ENCODE measurements at places on chromosomes 6 and 20.

- no peak for DNase-seq
These were observed 833.2 kb downstream of the MAFB start for GRCh38 chr20:39855799-39856198.

DNA sequence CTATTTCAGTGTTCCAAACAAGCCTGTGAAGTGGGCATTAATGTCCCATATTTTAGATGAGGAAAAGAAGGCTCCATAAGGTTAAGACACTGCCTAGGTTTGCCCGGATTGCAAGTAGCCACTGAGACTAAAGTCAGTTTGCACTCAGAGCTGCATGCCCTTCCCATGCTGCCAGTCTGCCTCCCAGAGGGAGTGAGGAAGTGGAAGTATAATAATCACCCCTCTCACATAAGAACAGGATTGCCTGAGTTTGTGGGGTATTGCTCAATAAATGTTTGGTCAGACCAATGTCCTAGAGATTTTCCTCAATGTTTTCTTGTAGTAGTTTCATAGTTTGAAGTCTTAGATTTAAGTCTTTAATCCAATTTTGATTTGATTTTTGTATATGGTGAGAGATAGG is 43.9 kb upstream of the CLIC5 start:
- DNase-seq = no peak

DNA sequence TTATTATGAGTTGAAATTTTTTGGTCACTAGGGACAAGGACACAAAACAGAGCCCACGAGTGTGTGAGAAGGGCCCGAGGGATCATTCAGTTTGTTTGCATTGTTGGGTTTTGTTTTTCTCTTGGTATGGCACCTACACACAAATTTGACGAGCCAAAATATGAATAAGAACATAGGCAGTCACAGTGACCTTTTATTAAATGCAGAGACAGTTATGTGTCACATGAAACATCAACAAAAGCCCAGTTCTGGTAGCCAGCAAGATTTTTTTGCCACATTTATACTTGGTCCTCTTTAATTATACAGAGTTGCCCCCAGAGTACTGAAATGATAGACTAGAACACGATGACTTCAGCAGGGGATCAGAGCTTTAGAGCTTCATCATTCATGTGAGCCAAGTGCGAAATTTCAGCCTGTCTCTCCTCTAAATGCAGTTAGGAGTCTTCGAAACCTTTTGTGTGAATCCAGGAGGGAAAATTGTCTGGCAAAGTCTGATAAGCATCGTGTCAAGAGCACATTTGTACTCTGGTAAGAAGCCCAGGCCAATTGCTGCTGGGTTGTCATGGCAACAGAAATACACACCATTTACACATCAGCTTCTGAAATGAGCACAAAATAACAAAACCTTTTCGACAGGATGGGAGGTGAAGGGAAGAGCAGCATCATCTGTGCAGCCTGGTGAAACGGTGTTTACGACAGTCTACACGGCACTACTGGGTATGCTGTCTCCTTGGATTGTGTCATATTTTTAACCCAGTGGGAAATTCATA is 79.2 kb upstream of the RIPOR2 start:
- DNase-seq = peak; percentile 82

GRCh38 chr6:641225-641985 is 15.5 kb downstream of the HUS1B start:
- DNase-seq = no peak

DNA sequence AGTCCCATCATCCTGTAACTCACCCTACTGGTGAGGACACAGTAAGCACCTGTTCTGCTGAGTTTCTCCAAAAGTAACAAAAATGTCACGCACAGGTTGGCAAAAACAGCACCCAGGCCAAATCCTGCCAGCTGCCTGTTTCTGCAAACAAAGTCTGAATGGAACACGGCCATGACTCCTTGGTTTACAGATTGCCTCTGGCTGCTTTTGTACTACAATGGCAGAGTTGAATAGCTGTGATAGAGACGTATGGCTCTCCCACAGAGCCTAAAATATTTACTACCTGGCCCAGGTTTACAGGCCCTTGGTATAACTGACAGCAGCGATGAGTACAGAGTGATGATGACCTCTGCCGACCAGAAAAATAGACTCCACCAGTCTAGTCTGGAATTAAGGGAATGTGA is 52.6 kb downstream of the CNKSR3 start:
- DNase-seq = peak; percentile 95

- no peak for DNase-seq
These were observed 22.2 kb downstream of the RBCK1 start for GRCh38 chr20:430091-430999.

DNA sequence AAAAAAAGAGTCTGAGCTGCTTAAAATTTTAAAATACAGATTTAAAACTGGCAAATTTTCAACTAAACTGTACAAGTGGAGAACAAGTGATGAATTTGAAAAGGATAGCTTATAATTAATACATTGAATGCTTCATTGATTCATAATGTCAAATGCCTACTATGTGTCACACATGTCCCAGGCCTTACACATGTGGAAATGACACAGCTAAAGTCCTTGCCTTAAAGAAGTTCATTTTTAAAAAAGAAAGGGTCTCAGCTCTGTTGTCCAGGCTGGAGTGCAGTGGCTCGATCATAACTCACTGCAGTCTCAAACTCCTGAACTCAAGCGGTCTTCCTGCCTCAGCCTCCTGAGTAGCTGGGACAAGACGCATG is 5.0 kb downstream of the NCOA5 start:
- no peak for DNase-seq

- no peak for DNase-seq
These were observed 524.4 kb downstream of the KIF16B start for GRCh38 chr20:16048876-16049275.

DNA sequence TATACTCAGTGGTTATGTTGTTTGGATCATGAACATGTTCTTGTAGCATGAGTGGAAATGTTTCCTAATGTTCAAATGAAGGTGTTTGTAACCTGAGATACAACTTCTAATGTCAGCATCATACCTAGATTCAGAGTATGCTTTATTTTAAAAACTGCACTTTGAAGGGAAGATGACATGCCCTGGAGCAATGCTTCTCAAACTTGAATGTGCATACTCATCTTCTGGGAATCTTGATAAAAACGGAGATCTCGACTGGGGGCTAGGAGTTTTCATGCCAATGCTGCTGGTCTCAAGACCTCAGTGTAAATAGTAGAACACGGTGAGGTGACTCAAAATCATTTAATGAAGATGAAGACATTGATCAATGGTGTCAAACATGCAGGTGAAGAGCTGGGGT is 440.0 kb upstream of the NOX3 start:
- DNase-seq = no peak

DNA sequence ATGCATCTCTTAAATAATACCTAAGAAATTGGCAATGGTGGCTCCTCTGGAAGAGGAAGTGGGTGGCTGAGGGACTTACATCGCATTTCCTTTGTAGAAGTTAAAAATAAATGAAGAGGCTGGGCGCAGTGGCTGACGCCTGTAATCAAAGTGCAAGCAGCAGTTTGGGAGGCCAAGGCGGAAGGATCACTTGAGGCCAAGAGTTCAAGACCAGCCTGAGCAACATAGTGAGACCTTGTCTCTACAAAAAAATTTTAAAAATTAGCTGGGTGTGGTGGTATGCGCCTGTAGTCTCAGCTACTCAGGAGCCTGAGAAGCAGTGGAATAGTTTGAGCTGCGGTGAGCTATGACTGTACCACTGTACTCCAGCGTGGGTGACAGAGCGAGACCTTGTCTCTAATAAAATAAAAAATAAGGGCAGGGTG is 12.2 kb upstream of the NCOA3 start:
- DNase-seq = no peak

- DNase-seq = no peak
These were observed 24.5 kb downstream of the ARFGEF2 start for GRCh38 chr20:48945840-48946514.

- peak; percentile 71 for DNase-seq
These were observed 179.5 kb downstream of the SOX4 start for GRCh38 chr6:21772884-21773575.

DNA sequence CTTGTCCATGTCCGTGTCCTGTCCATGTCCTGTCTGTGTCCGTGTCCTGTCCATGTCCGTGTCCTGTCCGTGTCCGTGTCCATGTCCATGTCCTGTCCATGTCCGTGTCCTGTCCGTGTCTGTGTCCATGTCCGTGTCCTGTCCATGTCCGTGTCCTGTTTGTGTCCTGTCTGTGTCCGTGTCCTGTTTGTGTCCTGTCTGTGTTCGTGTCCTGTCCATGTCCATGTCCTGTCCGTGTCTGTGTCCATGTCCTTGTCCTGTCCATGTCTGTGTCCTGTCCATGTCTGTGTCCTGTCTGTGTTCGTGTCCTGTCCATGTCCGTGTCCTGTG is 55.0 kb upstream of the BHLHE23 start:
- no peak for DNase-seq

DNA sequence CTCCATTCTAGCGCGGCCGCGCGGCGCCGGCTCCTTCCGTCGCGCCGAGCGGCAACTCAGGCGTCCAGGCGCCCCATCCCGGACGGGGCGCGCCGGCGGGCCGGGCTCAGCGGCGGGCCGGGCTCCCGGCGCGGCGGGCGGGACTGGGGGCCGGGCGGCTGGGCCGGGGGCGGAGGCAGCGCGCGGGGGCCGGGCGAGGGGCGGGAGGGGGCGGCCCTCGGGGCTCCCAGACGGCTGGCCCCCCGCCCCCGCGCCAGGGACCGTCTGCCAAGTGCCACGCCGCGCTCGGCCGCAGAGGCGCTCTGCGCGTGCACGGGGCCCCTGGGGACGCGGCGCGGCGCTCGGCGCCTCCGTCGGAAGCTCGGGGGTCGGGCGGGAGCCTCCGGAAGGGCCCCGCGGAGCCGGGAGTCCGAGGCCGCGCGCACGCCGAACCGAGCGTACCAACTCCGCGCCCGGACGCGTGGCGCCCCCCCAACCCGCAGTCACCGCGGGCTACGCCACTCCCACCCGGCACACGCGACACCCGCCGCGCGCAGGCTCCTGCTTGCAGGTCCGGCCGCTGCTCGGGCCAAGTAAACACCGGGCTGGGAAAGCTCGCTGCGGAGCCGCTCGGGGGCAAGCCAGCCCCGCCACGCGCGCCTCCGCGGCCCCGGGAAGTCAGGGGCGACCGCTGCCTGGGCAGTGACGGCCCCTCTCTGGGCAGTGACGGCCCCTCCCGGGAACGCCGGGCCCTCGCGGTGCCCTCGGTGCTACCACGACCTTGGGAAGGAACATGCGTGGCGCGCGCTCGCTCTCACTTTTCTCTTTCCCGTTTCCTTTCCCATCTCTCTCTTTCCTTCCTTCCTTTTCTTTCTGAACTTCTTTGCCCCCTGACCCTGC is at the start of gene PREX1:
TSS of gene PREX1 (minus strand) at position 145 of the 879 bp plus-strand sequence. CDS start at position 6, 139 bp downstream.
- peak; percentile 47 for DNase-seq

DNA sequence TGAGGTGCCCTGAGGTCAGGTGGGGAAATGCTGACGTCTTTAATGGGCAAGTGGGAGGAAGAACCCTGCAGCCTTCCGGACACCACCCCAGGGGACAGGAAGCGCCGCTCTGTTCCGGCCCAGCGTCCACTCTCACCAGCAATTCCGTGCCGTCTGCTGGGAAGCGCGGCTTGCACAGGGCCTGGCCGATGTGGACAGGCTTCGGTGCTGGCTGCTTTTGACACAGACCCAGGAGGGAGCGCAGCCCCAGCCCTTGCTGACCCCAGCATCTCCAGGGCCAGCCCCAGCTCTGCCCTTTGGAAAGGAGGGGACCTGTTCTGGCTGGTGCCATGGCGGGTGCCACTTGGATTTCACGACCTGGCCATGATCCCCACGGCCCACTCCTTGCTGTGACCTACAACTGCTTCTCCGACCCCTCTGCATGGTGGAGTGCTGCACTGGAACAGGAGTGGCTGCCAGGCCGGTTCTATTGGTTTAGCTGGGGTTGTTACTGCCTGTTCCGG is 123.2 kb downstream of the DLL1 start:
- DNase-seq = no peak

GRCh38 chr6:14037402-14038277 is 79.9 kb upstream of the CD83 start:
- DNase-seq = no peak

DNA sequence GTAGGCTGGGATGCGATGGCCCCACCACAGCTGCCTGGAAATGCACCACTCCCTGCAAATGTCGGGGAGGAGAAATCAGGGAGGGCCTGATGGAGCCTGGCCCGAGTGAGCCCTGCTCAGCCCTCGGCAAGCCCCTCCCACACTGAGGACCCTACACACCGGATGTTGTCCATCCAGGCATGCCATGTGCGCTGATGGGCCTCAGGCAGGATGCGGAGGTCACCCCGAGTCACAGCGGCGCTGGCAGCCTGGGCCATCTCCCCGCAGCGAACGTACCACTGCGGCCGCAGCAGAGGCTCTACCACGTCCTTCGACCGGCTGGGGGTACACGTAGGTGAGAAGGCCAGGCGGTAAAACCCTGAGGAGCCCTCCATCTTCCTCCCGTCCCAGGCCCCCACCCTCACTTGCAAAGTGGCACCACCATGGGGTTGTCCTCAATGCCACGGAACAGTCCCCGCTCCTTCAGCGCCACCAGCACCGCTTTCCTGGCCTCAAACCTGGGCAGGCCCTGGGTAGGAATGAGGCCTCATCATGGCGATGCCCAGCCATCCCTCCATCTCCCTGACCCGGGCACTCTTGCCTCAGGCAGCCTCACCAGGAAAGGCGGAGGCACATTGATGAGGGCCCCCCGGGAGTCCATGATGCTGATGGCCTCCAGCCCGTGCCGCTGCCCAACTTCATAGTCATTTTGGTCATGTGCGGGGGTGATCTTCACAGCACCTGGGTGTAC is 5.2 kb upstream of the VWA7 start:
- no peak for DNase-seq

DNA sequence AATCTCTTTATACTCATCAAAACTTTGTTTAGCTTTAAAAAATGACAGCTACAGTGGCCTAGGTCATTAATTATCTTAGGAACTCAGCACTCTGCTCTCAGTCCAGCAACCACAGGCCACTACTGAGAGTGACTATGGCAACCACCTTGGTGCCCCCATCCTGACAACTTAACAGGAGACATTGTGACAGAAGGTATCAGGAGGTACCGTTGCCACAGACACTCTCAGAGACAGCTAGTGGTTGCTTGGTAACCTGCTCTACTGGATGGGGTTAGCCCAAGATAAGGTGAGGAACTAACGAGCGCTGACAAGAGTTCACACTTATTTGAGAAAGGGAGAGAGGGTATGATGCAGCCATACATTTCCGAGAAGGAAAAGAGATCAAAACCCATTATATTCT is 76.1 kb upstream of the TFAP2D start:
- DNase-seq = peak; percentile 13
